Stimulated activated CD8-positive, alpha-beta memory T cell treated with anti-CD3 and anti-CD28 coated beads, Interleukin-4, amount 100 ng/mL, for 1 hour (primary cell): ENCODE measurements at places on chromosomes 2 and 18.

- DNase-seq, result no peak
Observed at GRCh38 chr2:164826293-164827243, 15.1 kb downstream of the COBLL1 start.

DNA sequence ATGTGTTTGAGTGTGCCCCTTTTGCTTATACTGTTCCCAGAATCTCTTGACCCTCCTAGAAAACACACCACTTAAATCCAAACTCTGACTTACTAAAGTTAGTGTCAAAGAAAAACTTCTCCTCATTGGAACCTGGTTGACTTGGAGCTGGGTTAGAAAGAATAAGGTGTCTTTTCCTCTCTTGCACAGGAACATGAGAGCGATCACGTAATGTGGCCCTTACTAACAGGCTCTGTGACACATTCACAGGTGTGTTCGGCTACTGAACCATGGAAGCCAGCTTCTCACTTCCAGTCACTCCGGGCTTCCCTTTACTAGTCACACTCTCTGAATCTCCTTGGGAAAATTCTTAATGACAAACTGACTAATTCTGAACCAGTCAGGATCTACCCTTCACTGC is 5.4 kb upstream of the POU3F3 start:
- no peak for DNase-seq

GRCh38 chr2:5164776-5165525 is 527.2 kb upstream of the SOX11 start:
- DNase-seq, result no peak

- no peak for DNase-seq
Observed at GRCh38 chr2:169107645-169108044, 38.3 kb downstream of the DHRS9 start.

- no peak for DNase-seq
Observed at GRCh38 chr2:235002198-235003095, 50.6 kb downstream of the SH3BP4 start.

DNA sequence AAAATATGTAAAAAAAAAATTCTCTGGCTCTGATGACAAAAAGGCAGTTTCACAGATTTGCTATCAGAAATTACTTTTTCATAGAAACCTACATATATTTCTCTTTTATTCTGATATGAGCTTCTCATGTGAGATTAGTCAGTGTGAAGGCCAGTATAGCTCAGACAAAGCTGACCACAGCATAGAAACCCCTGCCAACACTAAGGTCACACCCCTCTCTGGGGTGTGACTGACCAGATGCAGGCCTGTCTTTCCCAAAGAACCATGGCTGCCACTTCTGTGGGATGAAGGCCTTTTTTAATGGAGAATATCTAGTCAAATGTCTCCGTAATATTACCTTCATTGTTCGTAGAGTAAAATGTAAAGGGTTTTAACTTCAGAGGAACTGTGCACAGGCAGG is 330.3 kb upstream of the KCNJ3 start:
- DNase-seq, result no peak

GRCh38 chr2:101874069-101874468 is 117.7 kb upstream of the IL1R2 start:
- no peak for DNase-seq

DNA sequence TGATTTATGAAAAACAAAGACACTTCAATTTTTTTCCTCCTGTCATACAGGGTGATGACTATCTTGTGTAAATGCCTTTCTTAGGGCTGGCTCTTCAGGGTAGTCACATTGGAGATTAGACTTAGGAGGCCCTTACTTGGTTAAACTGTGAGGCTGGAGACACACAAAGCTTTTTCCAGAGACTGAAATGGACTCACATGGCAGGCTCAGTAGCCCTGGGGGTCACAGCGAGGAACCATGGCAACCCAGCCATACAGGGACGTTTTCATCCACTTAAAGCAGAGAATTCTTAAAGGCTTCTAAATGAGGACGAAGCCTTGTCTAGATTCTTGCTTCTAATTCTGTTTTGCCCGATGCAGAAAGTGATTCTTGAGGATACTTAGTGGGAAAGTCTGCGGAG is 57.3 kb upstream of the ZDBF2 start:
- no peak for DNase-seq

GRCh38 chr2:14297340-14297739 is 335.2 kb upstream of the LRATD1 start:
- DNase-seq, result no peak

DNA sequence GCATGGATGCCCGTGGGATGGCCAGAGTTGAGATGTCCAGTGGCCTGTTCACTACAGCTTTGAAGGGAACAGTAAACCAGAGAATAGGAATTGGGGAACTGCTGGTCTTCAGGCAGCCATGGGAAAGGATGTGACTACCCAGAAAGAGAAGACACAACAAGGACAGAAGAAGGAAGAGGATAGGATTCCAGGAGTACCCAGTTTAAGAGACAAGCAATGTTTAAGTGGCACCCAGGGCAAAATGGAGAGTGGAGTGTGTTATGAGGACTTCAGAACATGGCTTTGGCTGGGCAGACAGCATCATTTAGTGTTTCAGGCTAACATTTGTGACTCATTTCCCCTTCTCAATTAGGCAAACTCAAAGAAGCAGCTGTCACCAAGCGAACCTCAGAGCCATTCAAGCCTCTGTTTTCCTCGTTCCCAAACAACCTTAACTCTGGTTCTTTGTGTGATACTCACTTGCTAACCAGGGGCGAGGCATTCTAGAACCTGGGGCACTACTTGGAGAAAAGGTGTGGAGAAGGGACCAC is 4.0 kb upstream of the FAM124B start:
- DNase-seq, result no peak

DNA sequence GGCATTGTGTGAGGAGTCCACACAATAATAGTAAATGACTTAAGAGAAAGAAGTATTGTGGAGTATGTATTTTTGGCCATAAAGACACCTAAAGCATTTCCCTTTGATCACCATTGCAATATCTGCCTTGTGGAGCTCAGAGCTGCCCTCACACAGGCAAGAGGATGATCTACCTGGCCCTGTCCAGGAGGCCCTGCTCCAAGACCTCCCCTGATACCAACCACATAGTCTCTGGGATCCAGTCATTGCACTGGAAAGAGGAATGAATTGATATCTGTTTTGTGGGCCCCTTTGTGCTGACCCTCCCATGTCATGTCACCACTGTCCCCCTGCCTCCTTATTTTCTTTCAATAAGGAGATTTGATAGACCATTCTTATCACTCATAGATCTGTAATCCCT is 430.6 kb upstream of the TNP1 start:
- no peak for DNase-seq

DNA sequence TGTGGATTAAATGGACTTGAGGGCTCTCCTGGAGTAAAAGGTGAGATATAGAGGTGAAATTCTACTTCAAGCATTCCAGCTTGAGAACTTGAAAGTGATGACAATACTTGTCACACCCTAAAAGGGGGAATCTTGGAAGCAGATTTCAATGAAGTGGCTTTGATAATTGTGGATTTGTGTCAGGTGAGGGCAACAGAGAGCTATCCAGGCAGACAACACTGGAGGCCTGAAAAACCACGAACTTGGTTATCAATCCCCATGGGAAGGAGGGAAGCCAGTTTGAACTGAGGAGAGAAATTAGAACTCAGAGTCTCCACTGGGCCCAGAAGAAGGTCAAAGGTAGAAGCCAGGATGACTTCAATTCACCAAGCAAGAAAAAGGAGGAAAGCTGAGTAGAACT is 263.9 kb downstream of the FIGN start:
- no peak for DNase-seq

DNA sequence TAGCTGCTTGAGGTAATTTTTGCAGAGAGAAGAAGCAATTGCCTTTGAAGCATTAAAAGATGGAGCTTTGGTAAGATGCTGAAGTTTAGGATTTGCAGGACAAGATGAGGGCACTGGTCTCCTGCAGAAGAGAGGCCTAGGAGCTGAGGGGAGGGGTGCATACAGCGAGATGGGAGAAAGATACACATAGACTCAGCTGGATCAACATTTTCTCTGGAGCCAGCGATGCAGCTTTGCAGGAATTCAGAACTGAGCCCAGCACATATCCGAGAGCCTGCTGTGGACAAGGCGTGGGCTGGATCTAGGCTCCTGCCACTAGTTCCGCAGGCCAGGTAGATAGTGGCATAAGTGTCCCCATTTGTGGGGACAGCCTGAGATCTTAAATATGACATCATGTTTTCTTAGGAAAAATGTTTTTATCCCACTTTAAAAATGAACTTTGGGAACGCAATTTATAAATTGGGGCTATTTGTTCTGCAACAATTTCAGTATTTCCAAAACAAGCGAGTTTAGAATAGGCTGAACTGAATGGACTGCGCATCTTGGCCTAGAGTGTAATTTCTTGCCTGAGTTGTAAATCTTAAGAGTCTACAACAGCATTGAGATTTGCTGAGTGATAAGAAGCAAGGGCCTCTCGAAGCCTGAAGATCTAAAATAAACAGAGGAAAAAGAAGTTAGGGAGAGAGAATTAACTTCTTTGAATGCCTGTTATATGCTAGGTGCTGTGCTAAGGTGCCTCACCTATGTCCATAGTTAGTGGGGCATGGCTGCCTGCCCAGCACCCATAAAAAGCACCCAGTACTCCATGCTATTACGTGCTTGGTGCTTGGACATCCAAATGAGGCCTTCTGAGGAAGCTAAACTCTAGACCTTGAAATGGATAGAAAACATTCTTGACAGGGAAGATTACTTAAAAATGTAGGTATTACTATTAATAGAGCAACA is 17.3 kb downstream of the GRHL1 start:
- DNase-seq, result no peak
